ENCODE measurements at places on chromosomes 16 and 17. TPM values are rescaled to one million over a fixed set of nuclear protein-coding genes. Genes with fewer than 3 reads are reported as not detected.

Gene ITGB4
- 524 TPM for total RNA-seq

GRCh38 chr16:87982581-87983041 lies 31.4 kb downstream of the BANP start:
- H3K27me3 ChIP-seq, result no peaks in the 10 kb centered on the region
- H3K27ac ChIP-seq, result no peak overlapping the region
- peaks cover 8% of the 10 kb centered on the region for H3K4me1 ChIP-seq

DNA sequence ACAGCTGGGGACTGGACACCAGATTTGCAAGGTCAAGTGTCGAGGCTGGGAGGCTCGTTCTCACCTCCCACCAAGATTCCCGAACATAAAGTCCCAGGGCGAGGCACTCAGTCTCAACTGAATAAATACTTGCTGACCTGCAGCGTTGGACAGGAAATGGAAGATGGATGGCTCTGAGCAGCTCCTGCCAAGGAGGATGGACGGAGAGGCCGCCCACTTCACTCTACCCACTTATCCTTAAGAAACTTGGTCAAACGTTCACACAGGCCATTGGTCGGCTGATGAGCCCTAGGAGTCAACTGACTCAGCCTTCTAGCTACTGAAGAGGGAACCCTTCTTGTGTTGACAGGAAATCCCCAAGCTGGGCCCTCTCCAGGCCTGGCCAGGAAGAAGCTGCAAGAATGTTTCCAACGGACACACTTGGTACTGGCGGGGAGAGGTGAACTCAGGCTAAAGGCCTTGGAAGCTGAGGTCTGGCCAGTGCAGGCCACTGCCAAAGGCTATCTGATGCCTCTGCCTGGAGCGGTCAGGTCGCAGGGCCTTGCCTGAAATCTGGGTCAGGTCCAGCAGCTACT lies 50.0 kb downstream of the VAC14 start:
- DNase-seq, result no peak
- H3K4me3 ChIP-seq, result no peak overlapping the region
- peak overlapping the region; percentile 92 for H3K27ac ChIP-seq
- H3K36me3 ChIP-seq, result peaks cover 3% of the 10 kb centered on the region
- H3K27me3 ChIP-seq, result no peaks in the 10 kb centered on the region

- H3K4me1 ChIP-seq, result no peaks in the 10 kb centered on the region
- no peak overlapping the region for H3K27ac ChIP-seq
- H3K36me3 ChIP-seq, result no peaks in the 10 kb centered on the region
- no peaks in the 10 kb centered on the region for H3K27me3 ChIP-seq
These were observed 777.3 kb upstream of the EEF2KMT start for GRCh38 chr16:5874899-5875298.

Gene ULK2
- total RNA-seq, result 33.3 TPM

DNA sequence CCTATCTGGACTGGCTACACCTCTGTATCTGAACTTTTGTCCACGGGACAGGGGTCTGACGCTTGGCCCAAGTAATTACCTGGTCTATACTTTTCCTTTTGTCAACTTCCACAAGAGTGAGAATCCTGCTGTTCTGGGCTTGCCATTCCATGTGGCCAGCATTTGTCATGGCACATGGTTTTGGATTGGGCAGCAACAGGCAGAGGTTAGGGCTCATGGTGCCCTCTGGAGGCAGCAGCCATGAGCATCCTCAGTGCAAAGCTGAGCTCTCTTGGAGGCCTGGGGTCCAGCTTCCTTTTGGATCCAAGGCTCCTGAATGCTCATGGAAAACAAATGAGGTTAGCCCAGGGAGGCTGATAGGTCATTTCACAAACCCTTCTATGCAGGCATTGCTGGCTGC lies 7.5 kb upstream of the EDC4 start:
- no peaks in the 10 kb centered on the region for H3K27me3 ChIP-seq
- no peak for DNase-seq
- H3K27ac ChIP-seq, result no peak overlapping the region

DNA sequence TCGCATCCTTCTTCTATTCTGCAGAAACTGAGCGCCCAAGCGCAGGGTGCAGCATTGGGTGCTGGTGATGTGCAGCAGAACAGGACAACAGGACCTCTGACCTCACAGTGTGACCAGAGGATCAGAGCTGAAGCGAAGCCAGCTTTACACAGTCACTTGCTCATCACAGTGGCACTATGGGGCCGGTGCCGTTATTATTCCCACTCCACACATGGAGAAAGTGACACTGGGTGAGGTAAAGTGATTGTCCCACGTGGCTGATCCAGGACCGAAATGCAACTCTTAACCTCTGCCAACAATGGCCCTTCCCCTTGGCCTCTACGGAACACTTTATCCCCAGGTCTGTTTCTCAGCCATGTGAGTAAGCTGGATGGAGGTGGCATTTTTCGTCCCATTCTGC lies 171.2 kb downstream of the C16orf78 start:
- peaks cover 33% of the 10 kb centered on the region for H3K27me3 ChIP-seq
- DNase-seq, result no peak
- H3K4me3 ChIP-seq, result no peak overlapping the region
- H3K27ac ChIP-seq, result no peak overlapping the region
- H3K4me1 ChIP-seq, result peaks cover 34% of the 10 kb centered on the region
- H3K36me3 ChIP-seq, result no peaks in the 10 kb centered on the region

Gene C1QTNF1
- total RNA-seq, result 203 TPM

Gene TNK1
- total RNA-seq, result not detected

Gene C17orf50
- not detected for total RNA-seq

GRCh38 chr17:45231481-45232116 lies 9.9 kb downstream of the FMNL1 start:
- DNase-seq, result no peak
- no peaks in the 10 kb centered on the region for H3K36me3 ChIP-seq
- H3K27me3 ChIP-seq, result no peaks in the 10 kb centered on the region
- H3K4me3 ChIP-seq, result no peak overlapping the region

GRCh38 chr17:4556996-4557395 lies 1.8 kb upstream of the MYBBP1A start:
- H3K36me3 ChIP-seq, result peaks cover 8% of the 10 kb centered on the region
- no peak overlapping the region for H3K27ac ChIP-seq
- H3K4me1 ChIP-seq, result peaks cover 25% of the 10 kb centered on the region
